ENCODE measurements at places on chromosomes 16 and 17. TPM values are rescaled to one million over a fixed set of nuclear protein-coding genes. Genes with fewer than 3 reads are reported as not detected.

DNA sequence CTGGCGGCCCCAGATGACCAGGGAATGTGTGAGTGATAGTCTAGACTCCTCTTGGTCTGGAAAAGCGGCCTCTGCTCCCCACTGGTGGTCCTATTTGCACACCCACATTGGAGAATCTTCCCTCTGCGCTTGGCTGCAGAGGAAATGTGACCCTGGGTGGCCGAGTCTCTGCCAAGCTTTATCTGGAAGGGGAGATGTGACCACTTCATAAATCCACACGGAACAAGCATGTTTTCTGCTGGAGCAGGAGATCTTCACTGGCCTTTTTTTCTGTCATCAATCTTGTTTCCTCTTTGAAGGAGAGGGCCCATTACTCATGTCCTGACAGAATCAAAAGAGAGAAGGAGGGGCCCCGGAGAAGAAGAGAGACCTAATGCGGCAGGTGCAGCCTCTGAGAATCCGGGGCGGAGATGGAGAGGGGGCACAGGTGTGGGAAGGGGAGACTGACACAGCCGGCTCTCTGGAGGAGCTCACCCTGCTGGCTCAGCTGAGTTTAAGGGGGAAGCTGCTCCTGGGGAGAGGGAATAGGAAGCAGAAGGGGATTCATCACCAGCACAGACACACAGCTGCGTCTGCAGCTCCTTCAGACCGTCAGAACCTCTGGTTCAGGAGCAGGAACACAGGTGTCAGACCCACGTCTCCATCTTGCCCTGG, 116.3 kb downstream of the SOX9 start:
- no peak for DNase-seq

DNA sequence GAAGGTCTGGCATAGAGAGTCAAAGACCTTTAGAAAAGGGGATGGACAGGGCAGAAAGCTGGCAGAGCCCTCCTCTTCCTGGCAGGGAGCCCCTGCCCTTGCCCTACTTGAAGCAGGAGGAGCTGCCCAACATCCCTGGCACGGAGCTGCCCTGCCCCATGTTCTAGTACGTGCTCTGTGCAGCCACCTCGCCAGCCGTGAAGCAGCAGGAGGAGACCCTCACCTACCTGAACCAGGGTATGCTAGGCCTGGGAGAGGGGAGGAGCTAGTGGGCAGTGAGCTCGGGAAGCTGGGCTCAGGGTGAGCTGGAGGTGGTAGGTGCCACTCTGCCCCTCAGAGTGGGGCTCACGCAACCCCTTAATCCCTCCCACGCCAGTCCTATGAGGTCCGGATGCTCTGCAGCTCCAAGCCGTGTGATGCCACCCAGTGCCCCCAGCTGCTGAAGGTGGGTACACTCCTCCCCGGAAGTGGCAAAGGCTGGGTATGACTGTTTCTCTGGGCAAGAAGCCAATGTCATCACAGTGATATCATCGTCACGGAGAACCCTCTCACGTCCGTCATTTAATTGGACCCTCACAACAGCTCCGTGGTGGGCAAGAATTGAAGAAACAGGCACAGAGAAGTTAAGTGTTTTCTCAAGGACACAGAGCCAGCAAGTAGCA, 12.7 kb upstream of the STAC2 start:
- DNase-seq = no peak

DNA sequence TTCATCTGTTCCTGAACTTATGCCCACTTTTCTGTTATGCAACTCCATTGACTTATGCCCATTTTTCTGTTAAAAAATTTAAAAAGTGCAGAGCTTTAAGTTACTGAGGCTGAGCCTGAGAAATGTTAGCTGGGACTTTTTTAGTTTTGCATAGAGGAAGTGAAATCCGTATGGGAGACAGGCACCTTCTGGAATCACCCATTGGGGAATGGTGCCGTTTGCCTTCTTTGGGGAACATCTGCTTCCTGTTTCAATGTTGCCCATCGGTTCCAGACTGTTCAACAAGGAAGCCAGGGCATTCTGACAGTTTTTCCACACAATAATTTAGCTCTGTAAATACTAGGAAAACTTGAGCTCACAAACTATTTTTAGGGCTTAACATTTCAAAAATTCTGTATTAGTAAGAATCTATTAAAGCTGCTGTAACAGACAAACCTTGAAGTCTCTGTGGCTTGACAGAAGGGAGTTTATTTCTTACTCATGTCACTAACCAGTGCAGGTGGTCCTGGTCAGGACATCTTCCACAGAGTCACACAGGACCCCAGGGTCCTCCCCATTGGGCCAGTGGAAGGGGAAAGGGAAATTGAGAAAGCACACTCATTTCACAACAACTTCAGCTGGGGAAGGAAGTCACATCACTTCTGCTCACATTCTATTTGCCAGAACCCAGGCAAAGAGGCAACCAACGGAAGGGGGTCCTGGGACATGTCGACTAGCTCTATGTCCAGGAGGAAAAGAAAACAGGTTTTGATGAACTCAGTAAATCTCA, 17.2 kb downstream of the PRKCB start:
- DNase-seq = no peak

DNA sequence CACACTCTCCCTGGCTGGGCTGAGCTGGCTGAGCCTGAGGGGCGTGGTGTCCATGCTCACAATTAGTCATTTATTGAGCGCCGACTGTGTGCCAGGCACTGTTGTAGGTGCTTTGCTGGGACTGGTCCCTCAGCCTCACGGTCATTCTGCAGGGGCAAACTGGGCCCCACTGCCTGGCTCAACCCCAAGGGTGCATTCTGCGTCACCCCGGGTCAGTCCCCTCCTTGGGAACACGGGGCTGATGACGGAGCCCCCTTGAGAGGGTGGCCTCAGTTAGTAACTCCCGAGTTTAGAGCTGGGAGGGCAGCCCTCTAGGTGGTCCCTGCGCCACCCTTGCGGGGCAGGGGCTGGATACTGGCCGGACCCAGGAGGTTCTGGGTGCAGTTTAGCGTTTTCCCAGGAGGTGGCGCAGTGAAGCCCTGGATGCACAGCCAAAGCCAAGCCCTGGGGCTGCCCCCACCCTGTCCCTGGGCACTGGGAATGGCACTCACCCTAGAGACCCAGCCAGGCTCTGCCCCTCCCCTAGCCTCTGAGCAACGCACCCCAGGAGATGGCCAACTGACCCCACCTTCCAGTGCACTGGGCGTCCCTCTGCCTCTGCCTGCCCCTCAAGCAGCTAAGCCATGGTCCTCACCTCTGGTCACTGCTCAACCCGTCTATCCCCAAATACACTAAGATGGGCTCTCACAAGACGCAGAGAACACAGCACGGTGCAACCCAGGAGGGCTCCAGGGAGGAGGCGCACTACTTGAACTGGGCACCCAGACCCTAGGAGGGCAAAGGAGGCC, 243.2 kb upstream of the GSE1 start:
- no peak for DNase-seq

DNA sequence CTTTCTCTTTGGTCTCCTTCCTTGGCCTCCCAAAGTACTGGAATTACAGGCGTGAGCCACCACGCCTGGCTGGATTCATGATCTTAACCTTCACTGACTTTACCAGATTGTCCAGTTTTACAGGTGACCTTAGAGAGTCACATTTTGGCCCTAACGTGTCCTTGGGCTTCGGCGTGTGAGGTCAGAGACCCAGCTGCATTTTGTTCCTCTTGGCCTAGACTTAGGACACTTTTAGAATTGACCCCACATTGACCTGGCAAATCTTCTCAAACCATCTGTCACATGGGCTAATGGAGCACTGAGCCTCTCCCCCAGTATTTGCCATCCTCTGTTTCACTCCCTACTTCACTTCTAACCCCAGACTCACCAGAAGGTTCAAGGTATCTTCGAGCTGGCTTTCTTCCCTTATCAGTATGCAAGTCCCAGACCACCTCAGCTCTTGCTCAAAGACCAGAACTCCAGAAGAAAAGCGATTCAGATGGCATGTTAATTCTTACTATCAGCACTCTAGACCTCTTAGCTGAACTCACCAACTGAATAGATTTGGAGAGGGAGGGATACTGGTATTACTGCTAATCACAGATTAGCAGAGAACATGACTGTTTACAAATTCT, 1.7 kb upstream of the CYTH1 start:
- DNase-seq = no peak

DNA sequence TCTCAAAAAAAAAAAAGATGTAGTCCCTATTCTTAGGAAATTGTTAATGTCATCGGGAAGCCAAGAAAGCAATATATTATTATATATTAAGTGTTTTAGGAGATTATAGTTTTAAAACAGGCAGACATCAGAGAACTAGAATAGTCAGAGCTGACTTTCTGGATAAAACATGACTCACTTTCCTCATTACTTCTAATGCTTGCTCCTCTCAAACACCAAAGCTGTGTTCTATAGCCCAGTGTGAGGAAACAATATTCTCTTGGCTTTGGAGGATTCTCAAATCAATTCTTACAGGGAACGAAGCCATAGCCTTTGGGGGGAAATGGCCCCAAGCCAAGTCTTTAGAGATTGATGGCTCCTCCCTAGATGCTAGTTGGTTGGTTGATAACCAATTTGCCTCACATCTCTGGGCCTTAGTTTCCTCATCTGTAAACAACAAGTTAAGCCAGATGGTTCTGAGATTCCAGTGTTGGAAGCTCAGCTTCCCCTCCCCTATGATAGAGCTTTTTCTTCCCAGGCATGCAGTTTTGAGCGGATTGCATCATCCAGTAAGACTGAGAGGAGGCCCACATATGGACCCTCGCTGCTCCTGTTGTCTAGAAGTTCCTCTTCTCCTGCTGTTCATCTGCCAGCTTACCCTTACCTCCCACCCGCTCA, 12.4 kb downstream of the NMT1 start:
- no peak for DNase-seq

DNA sequence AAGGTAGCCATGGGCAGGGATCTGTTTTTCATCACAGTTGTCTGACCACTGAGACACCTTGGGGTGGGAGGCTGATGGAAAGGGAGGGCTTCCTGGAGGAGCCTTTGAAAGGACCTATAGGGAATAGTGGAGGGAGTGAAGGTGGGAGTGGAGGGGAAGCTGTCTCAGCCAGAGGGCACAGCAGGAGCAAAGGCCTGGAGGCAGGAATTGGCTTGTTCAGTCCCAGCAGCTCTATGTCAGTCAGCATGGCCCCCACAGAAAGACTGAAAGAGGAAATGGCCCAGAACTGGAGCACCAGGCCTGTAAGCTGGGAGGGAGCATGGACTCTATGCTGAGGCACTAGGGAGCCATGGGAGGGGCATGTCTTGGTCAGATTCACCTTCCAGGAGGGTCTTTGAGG, 12.8 kb upstream of the CBFB start:
- peak; percentile 39 for DNase-seq

GRCh38 chr16:81593481-81593880, 148.9 kb downstream of the CMIP start:
- DNase-seq = no peak

- no peak for DNase-seq
Measured at GRCh38 chr17:65064452-65065019, 8.0 kb upstream of the GNA13 start.

- no peak for DNase-seq
Measured at GRCh38 chr17:43679911-43680310, 18.2 kb upstream of the MEOX1 start.

DNA sequence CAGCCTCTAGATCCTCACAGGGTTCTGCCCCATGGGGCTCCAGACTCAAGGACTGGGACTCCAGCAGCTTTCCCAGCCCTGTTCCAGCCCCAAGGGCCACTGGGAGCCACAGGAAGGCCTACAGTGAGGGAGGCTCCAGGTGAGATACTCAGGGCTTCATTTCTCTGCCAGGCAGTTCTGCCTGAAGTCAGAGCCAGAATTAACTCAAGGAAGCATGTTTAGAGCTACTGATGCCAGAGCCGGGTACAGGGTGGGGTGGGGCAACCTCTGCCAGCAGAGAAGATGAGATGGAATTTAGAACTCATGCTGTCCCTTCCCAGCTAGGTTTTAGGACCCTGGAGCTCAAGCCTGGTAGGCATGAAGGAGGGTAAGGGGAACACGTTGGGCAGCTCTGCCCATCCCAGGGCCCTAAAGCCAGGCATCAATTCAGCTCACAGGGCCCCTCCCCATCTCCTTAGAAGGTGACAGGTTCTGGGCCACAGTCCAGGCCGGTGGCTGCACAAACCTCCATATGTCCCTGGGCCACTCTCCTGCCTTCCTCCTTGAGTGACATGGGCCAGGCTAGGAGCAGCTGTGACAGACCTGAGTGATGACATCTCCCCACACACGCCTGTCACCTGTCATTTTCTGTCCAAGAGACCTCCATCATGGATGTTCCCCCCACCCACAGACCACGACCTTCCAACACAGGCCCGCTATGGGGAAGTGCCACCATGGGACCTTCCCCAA, 24.5 kb upstream of the SPPL2C start:
- DNase-seq = no peak

GRCh38 chr16:27547851-27548250, 1.9 kb downstream of the GTF3C1 start:
- DNase-seq = no peak

DNA sequence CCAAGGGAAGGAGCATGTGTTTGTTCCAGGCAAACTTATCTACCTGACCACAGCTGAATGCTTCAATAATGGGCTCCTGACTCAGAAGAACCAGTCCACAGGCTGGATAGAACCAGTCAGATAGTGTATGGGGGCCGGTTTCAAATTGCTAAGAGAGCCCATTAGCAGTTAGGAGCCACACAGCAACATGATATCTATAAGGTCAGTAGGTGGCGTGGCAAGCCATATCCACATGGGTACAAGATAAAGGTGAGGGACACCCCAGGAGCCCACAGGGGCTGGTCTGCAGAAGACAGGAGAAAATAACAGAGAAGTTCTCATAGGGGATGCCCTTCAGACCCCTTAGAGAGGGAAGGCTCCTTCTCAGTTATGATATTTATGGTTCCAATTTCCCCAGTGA, 31.6 kb upstream of the CDRT15 start:
- no peak for DNase-seq

DNA sequence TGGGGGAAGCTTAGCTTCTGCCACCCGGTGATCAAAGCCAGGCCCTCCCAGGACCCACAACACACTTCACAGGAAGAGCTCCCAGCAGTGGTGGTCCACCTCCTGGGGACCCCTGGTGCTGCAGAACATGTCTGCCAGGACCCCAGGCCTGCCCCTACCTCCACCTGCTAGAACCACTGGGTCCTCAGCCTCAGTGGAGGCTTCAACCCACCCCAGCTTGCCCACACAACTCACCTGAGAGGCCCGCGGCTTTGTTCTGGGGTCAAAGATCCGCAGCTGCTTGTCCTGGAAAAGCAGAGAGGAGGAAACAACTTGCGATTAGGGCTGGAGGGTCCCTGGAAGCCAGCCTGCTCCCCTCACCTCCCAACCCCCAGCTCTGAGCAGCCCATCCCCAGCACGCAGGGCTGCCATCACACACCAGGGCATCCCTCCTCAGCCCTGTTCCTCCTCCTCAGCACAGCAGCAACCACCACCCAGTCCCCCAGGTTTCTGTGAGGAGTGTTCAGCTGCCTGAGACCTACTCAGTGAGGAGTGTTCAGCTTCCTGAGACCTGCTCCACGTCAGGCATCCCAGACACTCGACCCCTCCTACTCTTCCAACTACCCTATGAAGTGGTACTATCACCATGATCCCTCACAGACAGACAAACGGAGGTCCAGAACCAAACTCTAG, 21.2 kb downstream of the CORO7 start:
- DNase-seq = no peak

GRCh38 chr17:8125947-8126490, 2.1 kb upstream of the HES7 start:
- DNase-seq = no peak

HOXB6 gene
- 0.92 TPM for total RNA-seq

ALOX12B gene
- not detected for total RNA-seq

PTX4 gene
- not detected for total RNA-seq

CARD14 gene
- total RNA-seq = not detected

PIPOX gene
- total RNA-seq = 0.57 TPM

HOXB4 gene
- total RNA-seq = 1.6 TPM

CA7 gene
- not detected for total RNA-seq

All from cardiac septum (tissue), 1 donor.